ENCODE measurements at places on chromosomes 7 and 10. TPM values are rescaled to one million over a fixed set of nuclear protein-coding genes. Genes with fewer than 3 reads are reported as not detected.

The SLC26A4 gene
- total RNA-seq, result 0.19 TPM

The STARD3NL gene
- total RNA-seq, result 214 TPM

The HOXA9 gene
- 0.18 TPM for total RNA-seq

The RTKN2 gene
- 7.3 TPM for total RNA-seq

The DNAH11 gene
- 53.6 TPM for total RNA-seq

The AS3MT gene
- not detected for total RNA-seq

The PTPRZ1 gene
- total RNA-seq, result 0.39 TPM

The NPTX2 gene
- not detected for total RNA-seq
